ENCODE measurements at places on chromosomes 5 and 9. TPM values are rescaled to one million over a fixed set of nuclear protein-coding genes. Genes with fewer than 3 reads are reported as not detected.

The EIF4E1B gene
- total RNA-seq, result not detected

The RANBP3L gene
- 0.47 TPM for total RNA-seq

The GFI1B gene
- total RNA-seq, result 0.27 TPM

The WNT8A gene
- not detected for total RNA-seq

The CNOT8 gene
- 23.3 TPM for total RNA-seq

DNA sequence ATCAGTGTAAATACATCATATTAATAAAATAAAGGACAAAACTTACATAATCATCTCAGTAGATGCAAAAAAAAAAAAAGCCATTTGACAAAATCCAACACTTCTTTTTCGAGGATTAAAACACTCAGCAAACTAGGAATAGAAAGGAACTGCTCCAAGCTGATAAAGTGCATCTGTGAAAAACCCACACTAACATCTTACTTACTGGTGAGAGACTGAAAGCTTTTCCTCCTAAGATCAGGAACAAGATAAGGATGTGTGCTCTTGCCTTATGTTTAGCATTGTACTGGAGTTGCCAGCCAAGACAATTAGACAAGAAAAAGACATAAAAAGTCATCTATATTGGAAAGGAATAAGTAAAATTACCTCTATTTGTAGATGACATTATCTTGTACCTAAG, 120.2 kb upstream of the SAP30L start:
- H3K4me1 ChIP-seq, result peaks cover 6% of the 10 kb centered on the region
- H3K27me3 ChIP-seq, result no peaks in the 10 kb centered on the region
- H3K4me3 ChIP-seq, result no peak overlapping the region
- DNase-seq, result no peak

DNA sequence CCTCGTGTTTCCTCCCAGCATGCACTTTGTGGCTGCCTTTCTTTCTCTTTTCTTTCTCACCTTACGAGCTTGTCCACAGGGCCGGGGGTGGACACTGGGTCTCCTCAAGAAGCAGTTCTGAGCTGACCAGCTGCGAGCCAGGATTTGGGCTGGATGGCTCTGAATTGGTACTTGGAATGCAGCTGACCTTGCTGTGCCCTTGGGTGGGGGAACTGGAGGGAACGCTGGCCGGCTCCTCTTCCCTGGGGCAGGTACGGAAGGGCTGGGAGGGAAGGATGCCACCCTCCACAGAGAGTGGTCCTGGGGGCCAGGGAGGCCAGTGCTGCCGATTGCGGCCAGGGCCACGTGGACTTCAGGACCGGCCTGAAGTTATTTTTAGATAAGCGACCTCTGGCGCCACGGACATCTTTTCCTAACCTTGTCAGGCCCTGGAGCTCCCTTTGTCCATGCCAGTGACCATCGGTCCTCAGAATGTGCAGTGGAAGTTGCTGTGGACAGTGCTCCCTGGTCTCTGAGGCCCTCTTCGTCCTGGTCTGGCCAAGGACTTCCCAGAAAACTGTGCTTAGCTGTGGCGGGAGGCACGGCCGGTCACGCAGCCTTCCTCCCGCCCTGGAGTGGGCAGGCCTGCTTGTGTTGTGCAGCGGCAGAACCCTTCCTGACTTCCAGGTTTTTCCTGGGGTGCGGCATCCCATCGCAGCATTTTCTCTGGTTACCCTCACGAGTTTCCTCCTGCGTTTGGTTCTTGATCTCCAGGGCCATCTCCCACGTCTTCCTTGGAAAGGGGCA, 13.5 kb upstream of the AHRR start:
- peaks cover 32% of the 10 kb centered on the region for H3K36me3 ChIP-seq
- peaks cover 45% of the 10 kb centered on the region for H3K4me1 ChIP-seq
- no peaks in the 10 kb centered on the region for H3K27me3 ChIP-seq
- H3K4me3 ChIP-seq, result no peak overlapping the region

GRCh38 chr9:113788616-113789330, 87.3 kb upstream of the ZNF618 start:
- no peak overlapping the region for H3K27ac ChIP-seq
- no peaks in the 10 kb centered on the region for H3K4me1 ChIP-seq
- no peaks in the 10 kb centered on the region for H3K36me3 ChIP-seq
- DNase-seq, result no peak
- H3K4me3 ChIP-seq, result no peak overlapping the region

- H3K27me3 ChIP-seq, result no peaks in the 10 kb centered on the region
- peak overlapping the region; percentile 71 for H3K27ac ChIP-seq
- H3K4me1 ChIP-seq, result peaks cover 100% of the 10 kb centered on the region
- H3K4me3 ChIP-seq, result no peak overlapping the region
- no peak for DNase-seq
Measured at GRCh38 chr9:110152704-110153374, 55.1 kb downstream of the C9orf152 start.

DNA sequence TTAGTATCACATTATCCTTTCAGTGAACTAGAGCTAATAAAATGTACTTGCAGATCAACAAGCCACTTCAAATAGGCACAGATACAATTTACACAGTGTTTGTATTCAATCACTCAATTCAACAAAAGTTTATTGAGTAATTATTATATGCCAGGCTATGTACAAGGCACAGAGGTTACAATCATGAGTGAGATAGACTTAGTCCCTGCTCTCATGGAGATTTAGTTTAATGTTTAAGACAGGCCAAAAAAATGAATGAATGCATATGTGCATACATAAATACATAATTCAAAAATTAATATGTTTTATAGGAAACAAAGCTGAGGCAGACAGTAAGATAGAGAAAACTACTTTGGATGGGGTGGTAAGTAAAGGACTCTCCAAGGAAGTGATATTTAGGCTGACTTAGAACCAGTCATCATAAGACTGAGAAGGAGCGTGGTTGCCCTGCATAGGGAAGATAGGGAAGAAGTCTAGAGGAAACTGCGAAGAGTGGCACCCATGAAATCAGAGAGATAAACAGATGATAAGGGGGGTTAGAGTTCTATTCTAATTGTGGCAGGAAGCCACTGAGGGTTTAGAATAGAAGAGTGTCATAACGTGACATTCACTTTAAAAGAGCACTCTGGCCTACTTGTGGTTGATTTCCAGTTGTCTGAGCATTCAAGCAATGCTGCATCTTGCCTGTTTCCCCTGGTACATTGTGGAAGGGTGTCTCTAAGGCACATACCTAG, 49.7 kb upstream of the GRAMD2B start:
- H3K4me3 ChIP-seq, result no peak overlapping the region
- peaks cover 10% of the 10 kb centered on the region for H3K4me1 ChIP-seq
- no peak for DNase-seq
- H3K27ac ChIP-seq, result no peak overlapping the region
- no peaks in the 10 kb centered on the region for H3K27me3 ChIP-seq

DNA sequence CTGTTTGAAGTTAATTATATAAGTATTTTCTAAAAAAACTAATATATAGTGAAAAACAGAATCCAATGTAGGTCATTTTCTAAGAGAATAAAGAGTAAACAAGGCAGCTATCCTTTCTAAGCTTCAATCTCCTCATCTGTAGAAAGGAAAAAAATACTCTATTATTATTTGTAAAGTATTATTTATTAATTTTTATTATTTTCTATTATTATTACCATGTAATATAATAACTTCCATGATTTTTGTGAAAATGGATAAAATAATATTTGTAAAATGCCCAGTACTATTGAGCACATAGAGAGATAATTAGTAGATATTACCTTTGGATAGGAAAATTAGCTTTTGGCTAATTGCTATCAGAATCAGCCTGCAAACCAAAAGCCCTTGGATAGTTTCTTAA, 684.4 kb downstream of the MTRR start:
- no peaks in the 10 kb centered on the region for H3K4me1 ChIP-seq
- no peak overlapping the region for H3K27ac ChIP-seq
- H3K36me3 ChIP-seq, result no peaks in the 10 kb centered on the region
- no peak overlapping the region for H3K4me3 ChIP-seq
- no peak for DNase-seq
- H3K27me3 ChIP-seq, result no peaks in the 10 kb centered on the region

DNA sequence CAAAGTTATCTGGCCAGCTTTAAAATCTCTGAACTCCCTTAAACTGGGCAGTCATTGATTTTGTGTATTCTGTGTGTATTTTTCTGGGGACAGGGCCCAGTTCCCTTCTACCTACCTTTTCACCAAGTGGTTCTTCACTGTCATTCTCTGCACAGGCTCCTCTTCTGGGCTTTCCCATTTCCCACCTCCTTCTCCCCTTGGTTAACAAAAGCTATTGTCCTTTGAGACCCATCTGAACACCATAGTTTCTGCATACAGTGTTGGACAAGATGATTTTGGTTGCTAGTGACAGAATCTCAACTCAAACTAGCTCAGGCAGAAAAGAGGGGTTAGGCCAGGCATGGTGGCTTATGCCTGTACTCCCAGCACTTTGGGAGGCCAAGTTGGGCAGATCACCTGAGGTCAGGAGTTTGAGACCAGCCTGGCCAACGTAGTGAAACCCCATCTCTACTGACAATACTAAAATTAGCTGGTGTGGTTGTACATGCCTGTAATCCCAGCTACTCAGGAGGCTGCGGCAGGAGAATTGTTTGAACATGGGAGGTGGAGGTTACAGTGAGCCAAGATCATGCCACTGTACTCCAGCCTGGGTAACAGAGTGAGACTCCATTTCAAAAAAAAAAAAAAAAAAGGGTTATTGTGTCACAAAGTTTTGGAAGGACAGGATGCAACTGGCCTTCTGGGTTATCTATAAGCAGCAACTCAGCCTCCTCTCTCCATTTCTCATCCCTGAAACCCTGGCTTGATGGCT, 31.0 kb upstream of the ANKRD34B start:
- no peak for DNase-seq
- no peaks in the 10 kb centered on the region for H3K4me1 ChIP-seq
- no peak overlapping the region for H3K27ac ChIP-seq
- no peaks in the 10 kb centered on the region for H3K27me3 ChIP-seq

DNA sequence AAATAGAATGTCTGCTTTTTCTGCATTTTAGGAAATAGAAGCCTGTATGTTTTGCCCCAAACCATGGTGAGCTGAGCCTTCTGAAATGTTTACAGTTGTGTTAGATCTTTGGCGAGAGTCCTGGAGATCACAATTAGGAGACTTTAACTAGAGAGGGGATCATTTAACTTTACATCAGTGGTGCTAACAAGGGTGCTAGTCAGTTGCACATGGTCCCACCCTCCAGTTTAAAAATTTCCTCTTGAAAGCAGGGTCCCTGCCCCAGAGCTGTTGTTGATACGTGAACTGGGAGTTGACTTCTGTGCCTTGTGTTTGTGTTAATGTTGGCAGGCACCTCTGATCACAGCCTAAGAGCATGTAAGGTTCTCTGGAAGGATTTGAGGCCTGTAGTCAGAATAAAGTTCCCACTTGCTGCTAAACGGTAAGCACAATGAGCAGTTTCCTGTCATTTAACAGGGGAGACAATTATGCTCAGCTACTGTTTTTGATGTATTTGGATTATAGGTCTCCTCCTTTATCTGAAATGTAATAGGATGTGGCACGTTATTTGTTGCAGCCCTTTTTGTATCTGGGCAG, 43.7 kb downstream of the RASGRF2 start:
- H3K36me3 ChIP-seq, result no peaks in the 10 kb centered on the region
- H3K27ac ChIP-seq, result peak overlapping the region; percentile 77
- peaks cover 45% of the 10 kb centered on the region for H3K4me1 ChIP-seq
- no peak for DNase-seq

DNA sequence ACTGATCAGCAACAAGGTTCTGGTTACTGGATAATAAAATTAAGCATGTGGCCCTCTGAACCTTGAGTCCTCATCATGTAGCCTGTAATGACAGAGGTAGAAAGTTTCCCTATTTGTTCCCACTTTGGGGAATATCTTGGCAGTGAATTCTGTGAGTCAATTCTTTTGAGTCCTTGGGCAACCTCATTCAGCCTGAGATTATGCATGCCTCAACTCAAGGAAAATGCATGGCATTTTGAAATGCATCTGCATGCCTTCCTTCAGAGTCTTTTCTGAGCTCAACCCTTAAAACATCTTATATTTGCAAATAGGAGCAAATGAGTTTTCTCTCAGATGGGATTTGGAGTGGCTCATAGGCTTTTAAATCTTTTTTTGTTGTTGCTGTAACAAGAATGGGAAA, 218.1 kb upstream of the CD180 start:
- no peaks in the 10 kb centered on the region for H3K36me3 ChIP-seq
- H3K4me3 ChIP-seq, result no peak overlapping the region
- DNase-seq, result no peak

DNA sequence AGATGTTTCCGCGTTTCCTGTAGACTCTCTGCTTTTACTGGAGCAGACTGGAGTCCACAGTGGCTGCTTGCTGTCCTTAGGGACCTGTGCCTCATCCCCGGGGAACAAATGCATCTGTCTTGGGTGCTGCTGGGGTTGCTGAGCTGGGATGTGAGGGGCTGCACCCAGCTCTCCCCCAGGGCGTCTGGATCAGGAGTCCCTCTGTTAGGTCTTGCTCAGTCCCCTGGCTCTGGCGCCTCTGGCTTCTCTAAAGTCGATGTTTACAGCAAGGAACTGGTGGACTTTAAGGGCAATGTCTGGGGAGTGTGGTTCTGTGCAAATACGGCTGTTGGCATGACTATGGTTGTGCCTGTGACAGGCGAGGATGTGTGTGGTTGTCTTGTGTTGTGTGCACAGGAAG, 91.4 kb downstream of the CACNA1B start:
- H3K4me1 ChIP-seq, result no peaks in the 10 kb centered on the region
- H3K27me3 ChIP-seq, result peaks cover 61% of the 10 kb centered on the region
- no peaks in the 10 kb centered on the region for H3K36me3 ChIP-seq
- no peak for DNase-seq
- no peak overlapping the region for H3K27ac ChIP-seq

DNA sequence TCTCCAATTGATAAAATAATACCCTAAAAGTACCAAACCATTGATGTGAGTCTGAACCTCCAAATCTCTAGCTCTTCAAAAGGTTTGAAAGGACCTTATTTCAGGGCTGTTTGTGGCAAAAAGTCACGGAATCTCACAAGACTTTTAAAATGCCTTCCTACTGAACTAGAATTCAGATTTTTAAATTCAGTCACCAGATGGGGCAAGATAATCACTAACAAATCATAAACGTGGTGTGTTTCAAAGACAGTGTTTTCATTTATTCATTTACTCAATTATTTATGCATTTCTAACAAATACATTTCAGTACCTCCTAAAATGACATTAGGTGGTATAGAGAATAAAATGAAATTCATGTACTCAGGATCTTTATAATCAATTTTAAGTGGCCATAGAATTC, 68.2 kb upstream of the SMC2 start:
- H3K27me3 ChIP-seq, result no peaks in the 10 kb centered on the region
- no peak overlapping the region for H3K27ac ChIP-seq
- DNase-seq, result no peak
- no peak overlapping the region for H3K4me3 ChIP-seq

DNA sequence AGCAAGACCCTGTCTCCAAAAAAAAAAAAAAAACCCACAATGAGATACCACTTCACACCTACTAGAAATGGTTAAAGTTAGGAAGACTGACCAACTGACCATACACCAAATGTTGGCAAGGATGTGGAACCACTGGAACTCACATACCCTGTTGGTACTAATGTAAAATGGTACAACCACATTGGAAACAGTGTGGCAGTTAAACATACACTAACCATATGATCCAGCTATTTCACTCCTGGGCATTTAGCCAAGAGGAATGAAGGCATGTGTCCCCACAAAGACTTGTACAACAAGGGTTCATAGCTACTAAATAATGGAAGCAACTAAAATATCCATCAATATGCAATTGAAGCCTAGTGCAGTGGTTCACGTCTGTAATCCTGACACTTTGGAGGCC, 21.3 kb downstream of the NAIF1 start:
- H3K36me3 ChIP-seq, result no peaks in the 10 kb centered on the region
- no peaks in the 10 kb centered on the region for H3K27me3 ChIP-seq
- H3K27ac ChIP-seq, result no peak overlapping the region
- H3K4me1 ChIP-seq, result no peaks in the 10 kb centered on the region
- no peak overlapping the region for H3K4me3 ChIP-seq
- no peak for DNase-seq

Data from left ventricle myocardium inferior (tissue), 1 donor.